Neuronal stem cell (in vitro differentiated cells): ENCODE measurements at places on chromosomes 2 and 18.

DNA sequence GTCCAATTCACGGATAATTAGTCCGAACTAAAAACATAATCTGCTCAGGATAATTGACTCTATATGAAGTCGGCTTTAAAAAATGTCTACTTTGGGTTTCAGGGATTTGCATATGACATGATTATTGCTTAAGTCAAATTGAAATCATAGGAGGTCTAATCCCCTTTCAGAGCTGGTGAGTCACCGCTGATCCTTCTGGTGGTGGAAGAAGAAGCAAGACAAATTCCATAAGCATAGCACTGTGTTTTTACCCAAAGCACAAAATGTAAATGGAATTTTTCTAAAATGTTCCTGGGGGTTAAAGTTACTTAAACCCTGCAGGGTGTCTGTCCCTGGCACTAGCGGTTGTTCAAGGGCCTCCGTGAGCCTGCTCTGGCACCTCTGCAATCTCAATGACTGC is 460.2 kb downstream of the LRATD1 start:
- no peak for DNase-seq

DNA sequence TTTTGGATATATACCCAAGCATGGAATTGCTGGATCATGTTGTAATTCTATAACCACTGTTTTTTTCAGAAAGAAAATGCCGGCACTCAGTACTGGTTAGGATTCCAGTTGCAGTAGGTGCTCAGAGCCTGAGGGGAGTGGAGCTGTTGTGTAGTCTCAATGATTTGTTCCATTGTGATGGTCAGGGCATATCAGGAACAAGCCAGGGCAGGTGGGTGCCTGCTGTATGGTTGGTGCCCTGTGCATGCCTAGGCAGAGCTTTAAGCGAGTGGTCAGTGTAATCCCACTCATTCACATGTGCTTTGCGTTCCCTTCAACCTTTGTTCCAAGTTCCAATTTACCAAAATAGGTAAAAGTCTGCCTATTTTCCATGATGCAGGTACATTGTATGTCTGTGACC is 100.9 kb downstream of the FHOD3 start:
- no peak for DNase-seq

GRCh38 chr18:80232710-80233109 is 14.6 kb downstream of the PARD6G start:
- no peak for DNase-seq

GRCh38 chr2:70202236-70202806 is 11.5 kb upstream of the C2orf42 start:
- DNase-seq, result no peak

- no peak for DNase-seq
Observed at GRCh38 chr18:58201733-58202730, 158.0 kb downstream of the NEDD4L start.

- no peak for DNase-seq
Observed at GRCh38 chr2:69668598-69668997, 25.1 kb upstream of the AAK1 start.

GRCh38 chr18:69647702-69648101 is 247.0 kb downstream of the DOK6 start:
- no peak for DNase-seq

DNA sequence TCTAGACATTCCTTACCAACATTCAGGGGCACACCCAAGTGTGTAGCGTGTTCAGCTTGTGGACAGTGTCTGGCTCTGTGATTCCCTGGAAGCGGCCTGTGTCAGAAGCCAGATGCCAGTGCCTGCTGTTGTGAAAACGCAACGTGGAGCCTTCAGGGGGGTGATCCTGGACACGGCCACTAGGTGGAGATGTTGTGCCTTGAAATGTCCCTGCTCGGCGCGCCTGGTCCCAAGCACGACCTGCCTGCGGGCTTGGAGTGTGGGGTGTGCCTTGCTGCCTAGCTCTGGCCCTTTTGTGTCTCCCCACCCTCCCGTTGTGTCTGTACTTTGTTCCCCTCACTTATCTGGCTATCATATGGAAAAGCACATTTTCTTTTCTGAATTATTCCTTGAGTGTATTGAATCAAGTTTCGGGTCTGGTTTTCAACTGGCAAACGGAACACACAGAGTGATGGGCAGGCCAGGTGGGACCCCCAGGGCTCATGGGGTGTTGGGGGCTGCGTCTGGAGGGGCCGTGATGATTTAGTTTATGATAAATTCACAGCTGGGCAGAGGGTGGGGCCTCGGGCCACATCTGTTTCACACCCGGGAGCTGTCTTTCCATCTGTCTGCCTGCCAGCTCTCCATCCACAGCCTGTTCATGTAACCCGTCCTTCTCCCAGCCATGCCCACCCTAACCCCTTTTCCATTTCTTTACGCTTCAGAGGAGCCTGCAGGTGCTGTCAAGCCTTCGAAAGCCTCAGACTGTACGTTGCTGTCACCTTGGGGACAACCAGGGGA is 95.5 kb downstream of the DYSF start:
- DNase-seq, result peak; percentile 52

- DNase-seq, result peak; percentile 47
Observed at GRCh38 chr2:165239230-165239629, at the start of gene SCN2A. Gene SCN2A (plus strand): TSS chr2:165239414. CDS start chr2:165295824, 56,410 bp downstream.

DNA sequence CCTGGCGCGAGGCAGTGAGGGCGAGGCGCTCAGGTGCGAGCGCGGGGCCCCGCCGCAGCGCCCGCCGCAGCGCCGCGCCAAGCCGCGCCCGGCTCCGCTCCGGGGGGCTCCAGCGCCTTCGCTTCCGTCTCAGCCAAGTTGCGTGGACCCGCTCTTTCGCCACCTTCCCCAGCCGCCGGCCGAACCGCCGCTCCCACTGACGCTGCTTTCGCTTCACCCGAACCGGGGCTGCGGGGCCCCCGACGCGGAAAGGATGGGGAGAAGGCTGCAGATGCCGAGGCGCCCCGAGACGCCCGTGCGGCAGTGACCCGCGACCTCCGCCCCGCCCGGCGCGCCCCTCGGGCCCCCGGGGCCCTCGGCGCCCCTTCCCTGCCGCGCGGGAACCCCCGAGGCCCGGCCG is 328 bp upstream of the INHBB start:
- no peak for DNase-seq

DNA sequence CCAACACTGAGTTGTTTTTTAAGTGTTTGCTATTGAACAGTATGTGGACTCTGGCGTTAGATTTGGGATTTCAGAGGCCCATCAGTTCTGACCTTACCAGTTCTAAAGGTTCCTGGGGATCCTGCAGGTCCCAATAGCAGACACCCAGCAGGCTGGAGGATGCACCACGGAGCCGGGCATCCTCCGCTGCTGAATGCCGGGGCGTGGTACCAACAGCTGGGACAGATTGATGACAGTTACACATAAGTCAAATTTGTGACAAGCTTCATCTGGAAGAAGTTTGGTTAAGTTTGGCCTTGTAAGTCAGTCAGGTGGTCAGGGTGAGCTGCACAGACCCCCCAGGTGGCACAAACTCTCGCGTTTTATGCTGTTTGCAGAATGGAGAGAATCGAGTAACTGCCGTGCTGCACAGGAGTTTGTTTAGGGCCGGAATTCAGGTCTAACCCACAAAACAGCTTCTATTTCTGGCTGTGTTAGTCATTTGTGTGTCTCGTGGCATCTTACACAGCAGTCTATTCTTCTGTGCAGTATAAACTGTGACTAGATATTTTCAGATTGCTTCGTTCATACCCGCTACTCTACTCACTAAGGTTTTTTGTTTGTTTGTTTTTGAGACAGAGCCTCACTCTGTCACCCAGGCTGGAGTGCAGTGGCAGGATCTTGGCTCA is 19.2 kb downstream of the CTDP1 start:
- no peak for DNase-seq

DNA sequence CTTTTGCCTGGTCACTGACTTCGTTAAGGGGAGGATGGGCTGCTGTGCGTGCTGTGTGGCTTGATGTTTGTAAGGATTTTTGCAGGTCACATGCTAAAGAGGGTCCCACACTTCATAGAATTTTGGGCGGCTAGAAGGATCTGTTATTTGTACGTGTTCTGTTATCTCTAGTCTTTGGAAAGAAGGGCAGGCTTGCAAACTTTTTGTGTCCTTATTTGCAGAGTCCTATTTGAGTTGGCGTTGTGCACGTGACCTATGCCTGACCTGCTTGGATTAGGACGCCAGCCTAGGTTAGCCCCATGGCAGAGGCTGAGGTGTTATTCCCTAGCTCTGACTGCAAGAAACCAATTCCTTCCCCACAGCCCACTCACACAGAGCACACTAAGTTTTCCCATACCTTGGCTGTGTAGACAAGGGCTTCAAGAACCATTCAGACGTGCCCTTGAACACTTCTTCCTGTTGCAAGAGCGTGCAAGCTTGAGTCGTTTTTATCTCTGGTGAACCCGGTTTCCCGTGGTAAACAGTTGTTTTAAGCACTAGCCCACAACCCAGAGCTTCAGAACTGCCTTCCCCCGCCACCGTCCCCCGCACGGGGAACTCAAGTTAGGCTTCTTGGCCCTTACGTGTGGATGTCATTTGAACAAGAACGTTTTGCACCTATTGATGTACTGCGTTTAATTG is 94.6 kb downstream of the LDLRAD4 start:
- no peak for DNase-seq

DNA sequence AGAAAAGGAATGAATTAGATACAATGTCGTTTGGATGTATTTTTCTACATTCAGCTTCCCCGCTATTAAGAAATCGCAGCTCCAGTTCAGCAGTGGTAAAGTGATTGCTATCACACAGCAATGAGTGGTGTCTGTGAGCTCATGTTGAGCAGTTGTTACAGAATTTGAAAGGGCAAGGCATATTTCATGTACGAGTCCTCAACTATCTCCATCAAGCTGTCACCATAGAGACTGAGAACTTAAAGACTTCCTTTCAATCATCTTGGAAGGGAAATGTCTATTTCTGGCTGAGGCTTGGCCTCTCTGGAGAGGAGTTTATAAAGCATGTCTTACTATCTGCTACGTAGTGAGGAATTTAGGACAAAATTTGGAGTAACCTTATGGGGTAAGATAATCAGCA is 24.4 kb upstream of the FAM117B start:
- DNase-seq, result no peak

DNA sequence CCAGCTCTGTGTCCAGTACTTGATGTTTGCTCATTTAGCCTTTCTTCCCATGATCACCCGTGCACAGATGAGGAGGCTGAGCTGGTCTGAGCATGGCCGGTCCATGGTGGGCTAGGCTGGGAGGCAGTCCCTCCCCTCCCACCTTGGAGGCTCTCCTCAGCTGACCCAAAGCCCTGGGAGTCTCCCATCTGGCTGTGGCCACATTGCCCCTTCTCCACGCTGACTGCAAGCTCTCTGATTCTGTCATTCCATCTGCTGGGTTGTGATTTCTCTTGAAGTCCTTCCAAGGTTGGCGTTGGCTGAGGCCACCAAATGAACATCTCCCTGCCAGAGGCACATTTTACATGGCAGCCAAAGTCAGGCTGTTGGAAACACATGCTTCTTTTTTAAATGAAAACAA is 44.0 kb downstream of the ACKR3 start:
- DNase-seq, result no peak

DNA sequence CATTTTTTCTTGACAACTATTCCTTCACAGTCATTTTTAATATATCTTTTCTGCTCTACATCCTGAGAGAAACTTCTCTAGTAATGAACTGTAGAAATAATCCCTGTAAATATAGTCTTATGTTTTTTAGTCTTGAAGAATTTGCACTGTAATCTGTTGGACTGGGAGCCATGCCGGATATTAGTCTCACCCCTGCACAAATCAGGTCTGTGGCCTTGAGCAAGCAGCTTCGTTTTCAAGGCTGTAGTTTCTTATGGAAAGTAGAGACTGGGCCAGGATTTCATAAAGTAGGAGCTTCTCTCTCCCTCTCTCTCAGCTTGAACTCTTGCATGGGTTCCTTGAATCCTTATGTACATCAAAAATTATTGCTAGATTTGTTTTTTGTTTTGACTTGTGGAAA is 8.7 kb downstream of the FARP2 start:
- no peak for DNase-seq

DNA sequence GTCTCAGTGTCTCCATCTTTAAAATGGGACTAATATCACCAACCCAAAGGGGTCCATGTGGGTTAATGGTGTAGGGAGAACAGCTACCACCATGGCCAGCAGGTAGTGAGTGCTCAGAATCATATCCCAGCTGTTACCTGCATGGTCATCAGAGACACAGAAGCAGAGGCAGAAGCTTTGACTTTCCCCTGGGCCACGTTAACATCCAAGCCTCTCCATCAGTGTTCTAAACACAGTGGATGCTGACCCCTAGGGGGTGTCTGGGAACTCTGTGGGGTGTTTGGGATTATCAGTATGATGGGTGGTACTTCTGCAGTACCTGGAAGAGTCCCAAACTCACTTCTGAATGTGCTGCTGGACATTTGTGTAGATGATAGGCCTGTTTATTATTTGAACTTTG is 93.6 kb downstream of the GYPC start:
- no peak for DNase-seq

DNA sequence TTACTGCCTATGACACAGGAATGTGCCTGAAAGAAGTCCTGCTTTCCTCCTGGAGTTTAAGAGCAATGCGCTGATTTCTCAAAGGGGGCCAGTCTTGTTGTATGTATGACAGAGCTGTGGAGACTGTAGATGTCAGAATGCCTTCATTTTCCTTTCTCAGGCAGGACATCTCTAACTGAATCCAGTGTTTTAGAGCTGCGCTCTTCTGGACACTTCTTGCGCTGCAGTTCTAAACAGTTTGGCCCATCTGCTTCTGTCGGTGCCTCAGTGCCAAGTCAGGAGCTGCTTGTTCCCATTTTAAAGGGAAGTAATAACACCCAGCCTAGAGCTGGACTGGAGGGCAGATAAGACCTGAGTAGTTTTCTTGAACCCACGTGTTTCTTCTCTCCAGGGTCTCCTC is 91.4 kb downstream of the ESCO1 start:
- DNase-seq, result no peak

- DNase-seq, result no peak
Observed at GRCh38 chr2:158912112-158912511, 56.3 kb upstream of the TANC1 start.

DNA sequence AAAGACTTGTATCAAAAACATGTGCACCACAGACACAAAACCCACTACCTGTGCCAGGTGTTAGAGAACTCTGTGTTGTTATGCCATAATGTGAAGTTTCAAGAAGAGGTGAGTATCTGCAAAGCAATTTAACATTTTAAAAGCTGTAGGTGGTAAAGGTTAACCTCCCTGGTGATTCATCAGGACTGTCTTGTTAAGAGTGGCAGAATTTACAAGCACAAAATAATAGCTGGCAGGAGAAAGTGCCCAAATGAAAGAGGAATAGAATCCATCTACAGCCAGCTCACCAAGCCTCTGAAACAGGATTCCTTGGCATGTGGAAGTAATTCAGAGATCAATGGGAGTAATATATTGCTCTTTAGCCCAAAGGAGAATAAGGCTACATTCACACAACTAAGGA is 230.7 kb downstream of the AFF3 start:
- no peak for DNase-seq

DNA sequence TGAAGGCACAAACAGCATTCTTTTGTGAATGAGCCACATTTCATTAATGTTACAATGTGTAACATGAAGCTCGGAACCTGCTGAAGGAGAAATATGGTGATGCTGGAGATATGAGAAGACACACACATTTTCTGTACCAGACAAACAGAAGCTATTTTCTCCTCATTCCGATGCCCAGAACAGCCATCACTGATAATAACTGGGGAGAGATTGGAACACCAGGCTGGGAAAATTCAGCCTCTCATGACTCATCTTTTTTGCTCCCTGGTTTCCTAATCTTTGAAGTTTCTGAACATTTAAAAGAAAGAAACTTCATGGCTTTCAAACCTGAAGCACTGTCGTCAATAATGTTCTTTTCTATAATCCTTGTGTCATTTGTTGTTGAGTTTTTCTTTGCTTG is 110.9 kb downstream of the LYPD6 start:
- no peak for DNase-seq

- no peak for DNase-seq
Observed at GRCh38 chr2:169507698-169508097, 1.8 kb upstream of the KLHL41 start.

- no peak for DNase-seq
Observed at GRCh38 chr2:39871291-39871761, 92.3 kb upstream of the THUMPD2 start.

GRCh38 chr2:205752296-205752820 is 70.1 kb downstream of the NRP2 start:
- DNase-seq, result no peak
